NCI-H2227 treated with DMSO at 0.1 percent for 48 hours (cell line): ENCODE measurements at places on chromosomes 3 and 15.

GRCh38 chr15:39323157-39323556 lies 257.7 kb upstream of the THBS1 start:
- DNase-seq: no peak

GRCh38 chr15:60408463-60408981 lies 10.7 kb upstream of the ANXA2 start:
- no peak for DNase-seq

- peak; percentile 56 for DNase-seq
Measured at GRCh38 chr3:195270079-195270816, 711 bp downstream of the XXYLT1 start.

GRCh38 chr3:160801386-160802118 lies 45.5 kb downstream of the PPM1L start:
- DNase-seq: no peak

- DNase-seq: no peak
Measured at GRCh38 chr3:30754426-30754825, 140.0 kb downstream of the GADL1 start.

- no peak for DNase-seq
Measured at GRCh38 chr3:42683875-42684598, 1.3 kb upstream of the KLHL40 start.

- no peak for DNase-seq
Measured at GRCh38 chr3:64226730-64227129, 1.5 kb upstream of the PRICKLE2 start.

GRCh38 chr15:63407612-63408011 lies 26.0 kb upstream of the CA12 start:
- no peak for DNase-seq

DNA sequence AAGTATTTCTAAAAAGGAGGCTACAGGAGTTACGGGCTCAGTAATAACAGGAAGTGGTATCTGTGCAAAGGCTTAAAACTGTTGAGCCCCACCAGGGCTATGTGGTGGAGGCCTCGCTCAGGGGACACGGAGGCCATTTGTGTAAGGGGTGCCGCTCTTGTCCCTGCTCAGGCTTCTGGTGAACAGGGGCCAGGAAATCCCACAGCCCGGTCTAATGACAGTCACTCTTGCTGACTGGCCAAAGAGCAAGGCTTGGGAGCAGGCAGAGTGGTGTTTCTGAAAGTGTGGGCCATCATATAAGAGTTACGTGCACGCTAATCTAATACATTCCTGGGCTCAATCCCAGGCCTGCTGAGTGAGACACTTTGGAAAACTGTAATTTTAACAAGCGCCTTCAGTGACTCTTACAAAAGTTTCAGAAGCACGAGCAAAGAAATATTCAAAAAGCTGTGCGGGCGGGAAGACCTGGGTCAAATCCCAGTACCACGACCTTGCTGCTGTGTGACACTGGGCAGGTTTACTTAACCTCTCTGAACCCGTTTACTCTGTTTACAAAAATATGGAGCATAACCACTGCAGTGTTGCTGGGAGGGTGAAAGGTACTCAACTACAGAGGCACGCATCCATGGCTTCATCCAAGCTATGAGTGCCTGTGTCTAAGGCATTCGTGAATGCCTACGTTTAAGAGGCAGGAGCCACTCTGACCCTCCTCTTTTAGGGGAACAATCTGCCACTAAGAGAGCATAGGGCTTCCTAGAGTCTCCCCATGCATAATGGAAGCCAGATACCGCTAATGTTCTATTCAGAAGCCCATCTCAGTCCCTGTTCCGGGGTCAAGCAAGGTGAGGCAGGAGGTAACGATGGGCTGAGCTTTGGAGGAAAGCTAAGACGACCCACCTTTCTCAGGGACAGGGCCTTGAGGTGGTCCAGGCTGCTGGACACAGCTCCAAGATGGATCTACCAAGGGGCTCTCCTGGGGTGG lies 2.0 kb downstream of the ATP10A start:
- no peak for DNase-seq

DNA sequence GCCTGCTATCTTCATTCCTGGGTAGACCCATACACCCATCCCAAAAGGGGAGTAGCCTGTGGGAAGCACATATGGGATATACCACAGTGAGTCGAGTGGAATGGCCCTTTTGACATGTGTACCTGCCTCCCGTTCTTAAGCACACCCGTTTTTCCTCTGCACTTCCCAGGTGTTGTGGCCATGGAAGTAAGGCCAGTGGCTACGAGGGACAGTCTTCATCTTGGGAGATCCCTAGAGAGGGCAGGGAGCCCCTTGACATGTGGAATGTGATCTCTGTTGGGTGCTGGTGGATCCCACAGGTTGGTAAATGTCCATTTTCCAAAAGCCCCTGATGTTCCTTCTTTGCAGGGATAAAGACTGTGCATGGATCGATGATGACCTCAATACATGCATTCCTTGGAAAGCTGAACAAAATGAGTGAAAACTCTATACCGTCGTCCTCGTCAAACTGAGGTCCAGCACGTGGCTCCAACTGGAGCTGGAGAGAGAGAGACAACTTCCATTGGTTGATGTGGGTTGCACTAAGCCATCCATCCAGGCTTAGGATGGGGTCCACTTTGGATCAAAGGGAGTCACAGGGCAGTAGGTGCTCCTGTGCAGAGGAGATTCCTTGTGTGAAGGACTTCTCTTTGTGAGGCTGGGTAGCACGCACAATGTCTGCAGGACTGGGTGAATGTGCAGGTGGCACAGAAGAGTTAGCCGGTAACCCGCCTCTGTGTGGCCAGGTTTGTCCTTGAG lies 136.8 kb downstream of the SNRPN start:
- no peak for DNase-seq

GRCh38 chr3:130256821-130257340 lies 88.6 kb upstream of the COL6A5 start:
- no peak for DNase-seq
